Right renal pelvis (tissue), 4 donors: ENCODE measurements at places on chromosomes 7 and 10.

DNA sequence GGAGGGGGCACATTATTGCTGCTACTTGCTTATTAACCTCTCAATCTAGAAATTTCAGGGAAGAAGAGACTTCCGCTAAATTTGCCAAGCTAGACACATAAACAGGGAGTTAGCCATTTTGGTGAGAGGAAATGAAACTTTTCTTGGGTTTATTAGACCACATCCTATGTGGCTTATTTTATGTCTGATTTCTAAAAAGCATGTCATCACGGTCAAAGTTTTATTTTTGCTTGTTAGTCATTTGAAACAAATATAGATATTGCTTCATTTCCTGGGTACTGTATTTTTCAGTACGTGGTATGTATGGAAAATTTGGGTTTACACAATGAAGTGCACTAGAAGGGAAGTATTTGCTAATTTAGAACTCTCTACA is 144.1 kb downstream of the TCF7L2 start:
- no peak for DNase-seq

DNA sequence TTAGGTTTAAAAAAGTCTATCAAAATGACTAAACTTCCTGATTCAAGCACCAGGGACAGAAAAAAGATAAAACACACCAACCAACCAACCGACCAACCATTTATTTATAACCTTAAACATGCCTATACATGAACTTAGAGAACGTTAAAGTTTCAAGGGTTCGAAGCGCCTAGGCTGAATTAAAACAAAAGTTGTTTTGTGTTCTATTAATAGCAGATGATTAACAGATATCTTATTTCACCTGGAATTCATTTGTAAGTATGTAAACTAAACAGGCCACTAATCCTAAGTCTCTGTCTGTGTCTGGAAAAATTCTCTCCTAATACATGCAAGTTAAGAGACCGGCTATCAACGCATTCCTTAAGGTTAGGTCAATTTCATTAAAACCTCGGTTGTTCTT is 1.4 kb downstream of the BAIAP2L1 start:
- DNase-seq, result no peak

GRCh38 chr10:32171204-32171603 is 115.0 kb upstream of the KIF5B start:
- no peak for DNase-seq

DNA sequence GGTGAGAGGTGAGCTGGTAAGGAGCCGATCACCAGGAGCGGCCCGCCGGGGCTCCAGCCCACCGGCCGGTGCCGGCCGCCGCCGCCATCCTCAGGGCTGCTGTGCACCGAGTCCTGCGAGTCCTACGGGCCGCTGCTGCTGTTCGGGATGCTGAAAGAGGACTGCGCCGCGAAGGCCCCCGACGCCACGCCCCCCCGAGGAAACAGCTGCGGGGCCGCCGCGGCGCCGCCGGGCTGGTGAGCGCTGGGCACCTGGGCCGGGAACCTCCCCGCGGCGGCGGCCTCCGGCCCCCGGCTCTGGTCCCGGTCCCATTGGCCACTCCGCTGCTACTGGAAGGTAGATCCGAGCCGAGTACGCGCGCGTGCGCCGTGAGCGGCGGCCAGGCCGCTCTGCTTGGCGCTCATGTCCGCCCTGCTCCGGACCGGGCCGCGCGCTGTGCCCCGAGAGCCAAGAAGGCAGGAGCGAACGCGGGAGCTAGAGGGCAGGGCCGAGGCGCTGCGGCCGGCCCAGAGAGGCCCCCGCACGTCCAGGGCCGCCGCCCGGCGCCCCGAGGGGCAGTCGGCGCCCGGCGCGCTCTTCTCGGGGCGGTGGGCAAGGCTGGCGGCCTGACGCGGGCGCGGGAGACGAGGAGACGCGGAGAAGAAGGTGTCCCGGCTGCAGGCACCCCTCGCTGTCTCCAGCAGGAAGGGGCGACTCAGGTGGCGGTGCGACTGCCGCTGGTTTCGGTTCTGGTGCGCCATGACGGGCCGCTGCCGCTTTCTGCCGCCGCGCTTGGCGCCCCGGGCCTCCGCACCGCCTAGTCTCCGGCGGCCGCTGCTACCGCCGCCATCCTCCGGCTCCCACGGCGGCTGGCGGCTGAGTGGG is 121.3 kb upstream of the WIPF3 start:
- DNase-seq, result no peak

DNA sequence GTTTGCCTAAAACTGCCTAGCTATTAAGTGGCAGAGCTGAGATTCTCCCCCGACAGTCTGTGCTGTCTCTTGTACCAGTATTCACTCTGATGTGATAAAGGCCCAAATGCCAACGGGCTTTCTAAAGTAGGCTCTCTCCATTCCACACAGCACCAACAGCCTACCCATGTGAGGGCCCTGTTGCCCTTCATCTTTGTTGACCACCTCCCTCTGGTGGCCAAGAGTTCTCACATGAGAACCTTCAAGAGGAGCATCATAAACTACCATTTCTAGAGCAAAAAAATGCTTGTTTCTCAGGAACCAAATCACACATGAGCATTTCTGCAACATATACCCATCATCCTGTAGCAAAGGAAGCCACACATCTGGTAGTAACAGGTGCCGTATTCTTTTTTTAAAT is 185.8 kb downstream of the GRM8 start:
- DNase-seq, result no peak
